Chondrocyte (in vitro differentiated cells): ENCODE measurements at places on chromosomes 6 and 20. TPM values are rescaled to one million over a fixed set of nuclear protein-coding genes. Genes with fewer than 3 reads are reported as not detected.

AVP gene
- not detected in 3 replicates for total RNA-seq

C20orf204 gene
- total RNA-seq = 0.77 to 3.3 TPM (median 0.97 TPM) in 3 replicates

DNA sequence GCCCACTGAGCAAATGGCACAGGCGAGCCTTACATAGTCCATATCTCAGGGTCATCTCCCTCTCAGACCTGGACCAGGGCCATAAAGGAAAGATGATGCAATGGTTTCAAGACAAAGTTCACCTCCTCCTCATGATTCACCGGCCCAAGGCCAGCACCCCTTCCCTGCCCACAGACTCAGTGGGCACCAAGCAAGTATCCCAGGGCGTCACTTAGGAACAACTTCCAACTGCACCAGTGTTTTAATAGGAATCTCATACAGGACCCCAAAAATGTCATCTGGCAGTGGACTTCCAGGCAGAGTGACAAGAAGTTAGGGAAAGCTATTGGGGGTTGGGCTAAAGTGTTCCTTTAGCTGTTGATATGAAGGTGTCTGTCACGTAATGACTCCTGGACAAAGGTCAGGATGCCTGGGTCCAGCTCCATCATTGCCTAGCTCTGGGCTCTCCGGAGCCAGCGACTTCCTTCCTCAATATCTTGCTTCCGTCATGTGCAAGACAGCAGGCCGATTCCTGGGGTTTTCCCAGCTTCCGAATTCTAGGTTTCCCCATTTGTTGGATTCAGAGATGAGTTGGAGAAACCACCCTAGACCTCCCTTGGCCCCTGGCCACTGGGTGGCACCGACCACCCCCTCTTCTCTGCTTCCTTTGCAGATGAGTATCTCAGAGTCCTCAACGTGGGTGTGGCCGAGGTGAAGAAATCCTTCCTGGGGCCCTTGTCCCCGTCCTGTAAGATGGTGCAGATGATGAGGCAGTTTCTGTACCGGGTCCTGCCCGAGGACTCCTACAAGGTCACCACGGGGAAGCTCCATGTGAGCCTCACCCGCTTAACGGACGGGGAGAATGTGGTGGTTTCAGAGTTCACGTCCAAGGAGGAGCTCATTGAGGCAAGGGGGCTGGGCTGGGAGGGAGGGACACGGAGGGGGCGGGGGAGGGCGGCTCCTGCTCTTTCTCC is 21.1 kb downstream of the PNPLA1 start:
- DNase-seq = no peak
- peaks cover 17% of the 10 kb centered on the region for H3K27me3 ChIP-seq
- no peak overlapping the region for H3K4me3 ChIP-seq
- H3K36me3 ChIP-seq = no peaks in the 10 kb centered on the region
- no peaks in the 10 kb centered on the region for H3K4me1 ChIP-seq

DNA sequence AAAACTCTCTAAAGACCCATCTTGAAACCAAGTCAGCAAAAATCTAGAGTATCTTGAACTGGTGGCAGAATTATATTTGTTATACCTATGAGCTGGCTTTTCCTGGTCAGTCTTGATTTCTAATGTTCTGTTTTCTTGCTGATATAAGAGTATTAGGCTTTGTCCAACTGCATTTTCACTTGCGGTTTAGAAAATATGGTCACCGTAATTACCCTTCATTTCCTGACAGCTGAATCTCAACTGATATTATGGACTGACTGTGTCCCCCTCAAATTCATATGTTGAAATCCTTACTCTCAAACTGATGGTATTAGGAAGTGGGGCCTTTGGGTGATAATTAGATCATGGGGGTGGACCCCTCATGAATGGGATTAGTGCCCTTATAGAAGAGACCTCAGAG is 72.1 kb downstream of the TXLNB start:
- H3K27ac ChIP-seq = peak overlapping the region; percentile 86
- no peaks in the 10 kb centered on the region for H3K27me3 ChIP-seq
- no peak overlapping the region for H3K4me3 ChIP-seq
- H3K4me1 ChIP-seq = peaks cover 9% of the 10 kb centered on the region

DNA sequence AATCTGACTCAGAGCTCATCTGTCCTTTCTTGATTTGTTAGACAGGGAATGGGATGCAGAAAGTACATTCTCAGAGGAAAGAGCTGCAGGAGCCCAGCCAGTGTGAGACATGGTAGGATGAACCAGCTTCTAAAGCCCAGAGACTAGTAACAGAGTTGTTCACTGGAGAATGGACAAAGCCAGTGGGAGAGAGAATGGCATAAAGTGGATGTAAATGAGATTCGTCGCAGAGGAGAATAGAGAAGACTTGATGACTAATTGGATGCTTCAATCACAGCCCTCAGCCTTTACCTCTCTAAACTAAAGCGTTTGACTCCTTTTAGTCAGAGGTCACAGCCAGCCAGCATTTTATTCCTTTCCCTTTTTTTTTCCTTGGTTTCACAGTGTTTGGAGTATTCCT is 25.5 kb upstream of the L3MBTL3 start:
- H3K27me3 ChIP-seq = peaks cover 2% of the 10 kb centered on the region
- H3K27ac ChIP-seq = no peak overlapping the region
- H3K36me3 ChIP-seq = no peaks in the 10 kb centered on the region
- DNase-seq = no peak

- DNase-seq = no peak
- H3K27me3 ChIP-seq = no peaks in the 10 kb centered on the region
- no peaks in the 10 kb centered on the region for H3K36me3 ChIP-seq
- H3K4me1 ChIP-seq = peaks cover 26% of the 10 kb centered on the region
- H3K27ac ChIP-seq = no peak overlapping the region
Observed at GRCh38 chr6:72810571-72811280, 188.9 kb downstream of the KCNQ5 start.

- no peak for DNase-seq
- H3K27me3 ChIP-seq = peaks cover 65% of the 10 kb centered on the region
- H3K4me3 ChIP-seq = no peak overlapping the region
- H3K27ac ChIP-seq = no peak overlapping the region
Observed at GRCh38 chr6:70954750-70955149, 2.1 kb downstream of the B3GAT2 start.
